CD4-positive, alpha-beta T cell treated with Interleukin-1 beta for 1 hour (primary cell): ENCODE measurements at places on chromosomes 4 and X.

DNA sequence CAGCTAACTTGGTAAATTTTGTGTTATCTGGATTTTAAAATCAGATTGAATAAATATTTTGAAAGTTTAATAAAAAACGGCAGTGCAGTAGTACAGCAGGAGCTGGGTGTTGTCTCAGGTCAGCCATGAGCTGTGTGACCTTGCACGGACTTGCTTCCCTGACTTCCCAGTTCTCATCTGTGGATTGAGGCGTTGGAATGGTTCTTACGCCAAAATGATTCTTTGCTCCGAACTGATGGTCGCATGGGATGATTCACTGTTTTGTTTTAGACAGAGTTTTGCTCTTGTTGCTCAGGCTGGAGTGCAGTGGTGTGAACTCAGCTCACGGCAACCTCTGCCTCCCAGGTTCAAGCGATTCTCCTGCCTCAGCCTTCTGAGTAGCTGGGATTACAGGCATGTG is 45.0 kb downstream of the RGS12 start:
- no peak for DNase-seq

GRCh38 chr4:142875117-142875516 is 29.0 kb upstream of the INPP4B start:
- no peak for DNase-seq

DNA sequence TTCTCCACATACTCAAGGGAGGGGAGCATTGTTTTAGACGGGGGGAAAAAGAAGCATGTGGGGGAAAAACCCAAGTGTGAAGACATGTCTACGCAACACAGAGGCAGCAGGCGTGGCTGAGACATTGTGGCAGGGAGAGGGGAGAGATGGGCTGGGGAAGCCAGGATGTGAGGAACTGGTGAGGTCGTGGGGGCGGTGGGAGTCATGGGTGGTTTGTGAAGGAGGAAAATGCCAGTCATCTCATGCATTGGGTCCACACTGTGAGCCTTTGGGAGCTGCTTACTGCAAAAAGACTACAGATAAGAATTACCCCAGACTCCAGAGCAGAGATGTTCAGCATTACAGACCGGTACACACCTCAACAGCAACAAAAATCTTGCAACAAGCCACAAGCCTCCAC is 2.1 kb downstream of the JAKMIP1 start:
- DNase-seq: peak; percentile 33

DNA sequence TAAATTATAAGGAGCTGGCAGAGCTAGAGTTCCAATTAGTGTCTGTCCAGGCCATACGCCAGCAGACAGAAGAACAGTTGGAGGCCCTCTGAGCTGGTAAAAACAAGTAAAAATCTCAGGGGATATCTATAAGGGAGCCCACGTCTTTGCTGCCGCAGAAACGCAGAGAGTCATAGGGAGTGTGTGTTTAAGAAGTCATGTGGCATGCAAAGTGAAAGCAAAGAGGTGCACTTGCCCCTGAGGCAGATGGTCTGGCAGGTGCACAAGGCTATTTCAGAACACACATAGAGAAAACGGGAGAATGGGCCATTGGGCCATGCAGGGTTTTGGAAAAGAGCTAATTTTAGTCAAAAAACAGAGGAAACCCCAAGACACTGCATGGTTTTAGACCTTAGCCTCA is 92.7 kb downstream of the NAP1L3 start:
- DNase-seq: no peak

DNA sequence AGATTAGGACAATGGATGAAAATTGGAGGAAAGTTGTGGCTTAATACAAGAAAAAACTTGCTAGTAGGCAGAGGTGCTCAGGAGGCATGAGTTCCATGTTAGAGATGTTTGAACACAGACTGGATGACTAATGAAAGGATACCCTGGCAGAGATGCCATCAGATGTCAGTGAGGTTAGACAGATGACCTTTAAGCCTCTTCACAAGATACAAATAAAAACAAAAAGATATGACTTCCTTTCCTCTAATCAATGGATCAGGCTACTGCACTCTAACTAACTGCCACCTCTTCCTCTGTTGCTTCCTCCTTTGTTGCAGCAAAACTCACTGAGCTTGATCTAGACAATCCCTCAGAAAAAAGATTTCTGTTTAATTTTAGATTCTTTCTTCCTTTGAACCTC is 14.7 kb downstream of the STAP1 start:
- DNase-seq: no peak

GRCh38 chr4:38675146-38676121 is 11.4 kb downstream of the KLF3 start:
- DNase-seq: peak; percentile 86

- DNase-seq: no peak
Measured at GRCh38 chr4:180156684-180157083, 2086.5 kb upstream of the TENM3 start.

GRCh38 chr4:158860856-158861255 is 92.0 kb downstream of the FNIP2 start:
- no peak for DNase-seq

DNA sequence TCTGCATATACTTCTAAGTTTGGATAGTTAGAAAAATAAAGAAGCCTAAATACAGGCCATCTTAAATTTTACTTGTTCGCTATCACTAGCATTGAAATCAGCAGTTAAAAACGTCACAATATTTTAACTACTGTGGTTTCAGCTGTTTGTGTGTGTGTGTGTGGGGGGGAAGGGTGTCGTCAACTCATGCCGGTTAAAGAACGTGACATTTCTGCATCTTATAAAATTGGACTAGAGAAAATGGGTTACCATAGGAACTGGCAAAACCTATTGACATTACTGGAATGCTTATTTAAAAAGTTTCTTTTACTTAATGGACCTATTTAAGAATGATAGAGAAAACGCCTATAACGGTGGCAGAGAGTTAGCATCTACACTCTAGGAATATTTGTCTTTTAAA is 1.2 kb upstream of the CNKSR2 start:
- no peak for DNase-seq

- no peak for DNase-seq
Measured at GRCh38 chr4:101393256-101393655, 45.9 kb upstream of the PPP3CA start.

DNA sequence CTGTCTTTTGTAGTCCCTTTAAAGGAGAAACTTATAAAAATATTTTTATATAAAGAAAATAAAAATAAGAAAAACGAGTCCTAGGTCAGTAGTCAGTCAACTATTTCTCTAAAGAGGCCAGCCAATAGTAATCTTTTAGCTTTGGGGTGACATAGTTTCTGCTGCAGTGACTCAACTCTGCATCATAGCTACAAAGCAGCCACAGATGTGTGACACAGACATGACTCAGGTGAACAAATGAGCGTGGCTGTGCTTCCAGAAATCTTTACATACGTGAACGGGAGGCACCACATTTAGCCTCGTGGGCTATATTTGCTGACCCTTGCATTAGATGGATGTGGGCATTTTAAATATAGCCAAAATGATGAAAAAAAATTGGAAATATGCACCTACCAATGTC is 1862.5 kb upstream of the TENM3 start:
- no peak for DNase-seq

- no peak for DNase-seq
Measured at GRCh38 chr4:2783790-2784189, 9.1 kb upstream of the SH3BP2 start.
